Right ventricle myocardium inferior (tissue), 1 donor: ENCODE measurements at places on chromosomes 16 and 17.

GRCh38 chr17:9959377-9959981, 54.4 kb upstream of the RCVRN start:
- DNase-seq: no peak

DNA sequence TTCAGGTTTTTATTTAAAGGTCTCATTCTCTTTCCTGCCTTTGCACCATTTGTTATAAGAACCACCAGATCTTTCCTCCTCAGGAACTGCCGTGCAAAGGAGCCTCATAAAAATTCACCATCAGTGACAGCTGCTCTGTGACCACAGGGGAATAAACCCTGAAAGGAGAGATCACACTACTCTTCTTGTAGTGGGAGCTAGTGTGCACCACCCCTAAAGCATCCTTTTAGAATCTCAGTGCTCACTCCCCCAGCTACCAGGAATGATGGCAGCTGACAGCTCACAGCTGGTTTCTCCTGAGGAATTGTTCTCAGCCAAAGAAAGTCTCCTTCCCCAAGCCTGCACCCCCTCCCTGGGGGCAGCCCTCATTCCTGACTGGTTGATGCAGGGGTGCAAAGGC, 18.7 kb downstream of the VAT1L start:
- no peak for DNase-seq

- DNase-seq: no peak
Measured at GRCh38 chr17:4987767-4988567, 492 bp upstream of the CAMTA2 start.

DNA sequence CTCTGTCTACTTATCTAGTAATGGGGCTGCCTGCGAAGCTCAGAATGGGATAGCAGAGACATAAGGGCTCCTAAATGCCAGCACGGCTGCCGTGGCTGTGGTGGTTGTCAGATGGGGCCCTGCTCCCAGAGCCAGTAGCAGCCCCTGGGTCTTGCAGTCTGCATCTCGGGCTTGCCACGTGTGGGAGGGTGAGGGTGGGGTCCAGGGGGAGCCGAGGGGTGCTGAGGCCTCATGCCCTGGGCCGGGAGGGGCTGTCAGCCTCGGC, 88.8 kb upstream of the GSE1 start:
- no peak for DNase-seq

GRCh38 chr17:29216856-29217255, 29.8 kb upstream of the CRYBA1 start:
- DNase-seq: no peak

DNA sequence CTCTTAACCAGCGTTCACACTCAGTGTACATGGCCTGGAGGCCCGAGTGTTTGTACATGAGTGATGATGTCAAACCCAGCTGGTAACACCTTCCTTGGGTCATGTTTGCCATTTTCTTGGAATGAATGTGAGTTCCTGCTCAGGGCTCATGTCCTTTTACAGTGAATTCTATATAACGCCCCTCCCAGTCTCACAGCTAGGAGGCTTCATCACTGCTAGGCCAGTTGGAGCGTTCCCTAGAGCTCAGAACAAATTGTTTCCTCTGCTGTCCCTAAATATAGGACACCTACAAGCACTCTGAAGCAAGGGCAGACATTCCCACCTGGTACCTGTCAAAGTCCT, 5.5 kb downstream of the TIMM22 start:
- DNase-seq: no peak

DNA sequence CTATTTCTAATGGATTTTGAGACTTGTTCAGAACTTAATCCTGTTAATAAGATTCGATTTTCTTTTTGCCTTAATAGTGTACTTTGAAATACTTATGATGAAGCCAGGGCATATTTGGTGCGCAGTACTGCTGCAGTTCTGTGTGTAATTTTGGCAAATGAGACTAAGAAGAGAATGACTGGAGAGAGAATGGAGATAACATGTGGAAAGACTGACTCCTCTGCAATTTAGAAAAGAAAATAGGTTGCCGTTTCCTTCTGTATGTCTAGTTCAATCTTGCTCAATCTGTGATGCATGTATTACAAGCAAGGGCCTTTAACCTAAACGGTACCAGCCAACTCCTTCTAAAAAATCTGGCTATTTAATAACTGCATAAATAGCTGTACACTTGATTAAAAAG, 285.1 kb upstream of the CDH11 start:
- no peak for DNase-seq

GRCh38 chr17:27759528-27759927, 40.8 kb downstream of the NOS2 start:
- no peak for DNase-seq
